ENCODE measurements at places on chromosomes 3 and 15.

- DNase-seq = no peak
Measured at GRCh38 chr15:63133786-63134185, 12.1 kb downstream of the LACTB start.

GRCh38 chr3:59191651-59192050, 141.8 kb upstream of the CFAP20DC start:
- no peak for DNase-seq

- DNase-seq = peak; percentile 13
Measured at GRCh38 chr3:39208463-39209055, 16.2 kb upstream of the XIRP1 start.

GRCh38 chr3:112409041-112409440, 76.1 kb downstream of the CD200 start:
- no peak for DNase-seq

DNA sequence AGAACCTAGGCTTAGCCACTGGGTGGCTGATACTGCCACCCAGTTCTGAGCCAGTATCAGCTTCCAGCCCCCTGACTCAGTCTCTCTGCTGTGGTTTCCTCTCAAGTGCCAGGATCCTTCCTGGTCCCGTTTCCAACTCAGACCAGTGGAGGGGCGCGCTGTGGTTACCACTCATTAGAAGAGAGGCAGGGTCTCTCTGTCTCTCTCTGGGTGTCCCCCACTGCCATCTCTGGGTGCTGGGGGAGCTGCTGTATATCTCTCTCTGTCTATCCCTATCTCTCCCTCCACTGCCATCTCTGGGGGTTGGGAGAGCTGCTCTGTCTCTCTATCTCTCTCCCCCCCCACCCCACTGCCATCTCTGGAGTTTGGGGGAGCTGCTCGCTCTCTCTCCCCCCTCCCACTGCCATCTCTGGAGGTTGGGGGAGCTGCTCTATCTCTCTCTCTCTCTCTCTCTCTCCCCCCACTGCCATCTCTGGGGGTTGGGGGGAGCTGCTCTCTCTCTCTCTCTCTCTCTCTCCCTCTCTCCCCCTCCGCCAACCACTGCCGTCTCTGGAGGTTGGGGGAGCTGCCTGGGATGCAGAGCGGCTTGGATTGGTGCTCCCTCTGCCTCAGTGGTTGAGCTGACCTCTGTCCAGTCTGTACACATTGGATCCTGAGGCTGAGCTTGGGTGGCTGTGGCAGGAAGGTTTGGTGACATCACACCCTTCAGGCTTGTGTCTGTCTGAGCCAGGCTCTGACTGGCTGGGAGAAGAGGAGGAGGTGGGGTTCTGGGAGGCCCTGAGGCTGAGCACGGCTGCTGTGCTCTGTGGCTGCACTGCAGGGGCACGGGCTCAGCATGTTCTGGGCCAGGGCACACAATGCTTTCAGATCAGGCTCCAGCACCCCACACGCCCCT, 98.9 kb downstream of the APBA2 start:
- no peak for DNase-seq

DNA sequence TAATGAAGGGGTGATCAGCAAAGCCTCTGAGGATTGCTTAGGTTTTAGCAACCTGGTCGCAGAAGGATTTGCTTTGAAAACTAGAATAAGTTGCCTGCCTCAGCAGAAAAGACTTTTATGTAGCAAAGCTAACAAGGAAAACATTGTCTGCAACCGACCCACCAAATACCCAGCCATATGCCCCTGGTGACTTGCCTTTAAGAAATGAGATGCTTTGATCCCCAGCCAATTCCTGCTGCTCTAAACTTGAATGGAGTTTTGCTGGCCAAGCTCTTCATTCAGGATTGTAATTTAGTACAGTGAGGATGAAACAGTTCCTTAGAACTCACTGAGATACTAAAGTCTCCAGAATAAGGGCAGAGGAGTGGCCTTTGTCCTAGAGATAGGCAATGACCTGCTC, 139.8 kb upstream of the PROK2 start:
- DNase-seq = no peak

- no peak for DNase-seq
Measured at GRCh38 chr3:142240708-142241107, 15.3 kb upstream of the GK5 start.

DNA sequence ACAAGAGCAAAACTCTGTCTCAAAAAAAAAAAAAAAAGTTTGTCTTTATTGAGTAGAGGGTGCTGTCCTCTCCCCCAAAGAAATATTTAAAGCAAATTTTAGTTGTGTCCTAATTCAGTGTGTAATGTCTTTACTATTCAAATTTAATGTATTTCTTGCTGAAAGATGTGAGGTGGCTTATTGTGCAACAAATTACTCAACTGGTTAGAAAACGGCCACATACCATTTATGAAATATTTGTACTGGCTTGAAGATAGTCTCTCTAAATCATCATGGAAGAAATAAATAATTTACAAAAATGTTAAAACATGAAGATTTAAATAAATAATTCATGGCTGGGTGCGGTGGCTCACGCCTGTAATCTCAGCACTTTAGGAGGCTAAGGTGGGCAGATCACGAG, 63.0 kb downstream of the SLTM start:
- no peak for DNase-seq

DNA sequence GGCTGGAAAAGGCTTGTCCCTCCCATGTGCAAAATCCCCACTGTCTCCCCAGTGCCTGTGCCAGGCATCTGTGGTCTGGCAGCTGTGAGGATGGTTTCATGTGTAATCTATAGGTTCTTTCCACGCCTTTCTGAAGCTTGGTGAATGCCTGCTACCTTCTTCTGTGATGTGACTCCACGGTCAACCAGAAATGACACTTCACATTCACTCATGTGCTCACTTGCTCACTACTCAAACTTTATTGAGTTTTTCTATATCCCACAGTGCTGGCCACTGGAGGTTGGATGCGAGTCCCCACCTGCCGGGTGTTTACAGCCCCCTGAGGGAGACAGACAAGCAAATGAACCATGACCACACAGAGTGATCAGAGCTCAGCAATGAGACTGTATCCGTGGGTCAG, 27.9 kb upstream of the TLE3 start:
- no peak for DNase-seq

- no peak for DNase-seq
Measured at GRCh38 chr15:67508407-67508806, 12.5 kb upstream of the C15orf61 start.

- DNase-seq = no peak
Measured at GRCh38 chr3:130792246-130792645, 45.6 kb upstream of the PIK3R4 start.

- no peak for DNase-seq
Measured at GRCh38 chr3:30302027-30302426, 304.4 kb upstream of the TGFBR2 start.

DNA sequence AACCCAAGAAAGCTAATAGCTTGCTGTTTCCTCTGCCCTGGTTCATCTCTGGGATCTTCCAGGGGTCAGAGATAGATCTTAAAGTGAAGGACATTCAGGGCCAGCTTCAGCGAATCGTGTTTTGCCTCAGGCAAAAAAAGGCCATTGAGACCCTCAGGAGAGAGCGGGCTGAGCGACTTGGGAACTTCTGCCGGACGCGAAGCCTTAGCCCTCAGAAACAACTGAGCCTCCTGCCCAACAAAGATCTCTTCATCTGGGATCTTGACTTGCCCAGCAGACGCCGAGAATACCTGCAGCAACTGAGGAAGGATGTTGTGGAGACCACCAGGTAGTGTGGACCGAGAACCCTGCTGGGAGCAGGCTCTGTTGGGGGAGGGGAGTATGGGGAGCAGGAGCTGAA, 42.5 kb downstream of the CDAN1 start:
- DNase-seq = no peak

- no peak for DNase-seq
Measured at GRCh38 chr3:172259726-172260248, 188.5 kb downstream of the GHSR start.

DNA sequence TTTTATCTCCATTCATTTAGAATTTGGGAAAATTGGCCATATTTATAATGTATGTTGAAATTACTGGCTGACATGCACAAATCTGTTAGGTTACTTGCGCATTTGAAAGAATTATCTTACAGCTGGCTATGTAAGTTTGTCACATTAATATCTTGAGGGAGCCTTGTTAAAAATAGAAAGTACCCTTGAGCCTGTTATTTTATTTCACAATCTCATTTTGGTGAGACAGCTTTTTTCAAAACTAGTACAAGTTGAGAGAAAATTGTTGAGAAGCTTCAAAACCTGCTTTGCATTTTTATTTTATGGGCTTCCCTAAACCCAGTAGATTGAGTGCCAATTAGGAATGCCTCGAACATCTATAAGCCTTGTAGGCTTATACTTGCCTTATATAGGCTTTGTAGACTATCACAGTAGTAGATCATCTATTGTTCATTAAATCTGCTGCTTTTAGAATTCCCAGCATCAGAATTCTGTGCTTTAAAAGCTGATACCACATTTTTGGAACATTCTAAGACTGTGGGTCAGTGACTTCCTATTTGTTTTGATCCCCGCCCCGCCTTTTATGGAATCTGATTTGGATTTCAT, 6.3 kb downstream of the IDH3A start:
- DNase-seq = no peak

DNA sequence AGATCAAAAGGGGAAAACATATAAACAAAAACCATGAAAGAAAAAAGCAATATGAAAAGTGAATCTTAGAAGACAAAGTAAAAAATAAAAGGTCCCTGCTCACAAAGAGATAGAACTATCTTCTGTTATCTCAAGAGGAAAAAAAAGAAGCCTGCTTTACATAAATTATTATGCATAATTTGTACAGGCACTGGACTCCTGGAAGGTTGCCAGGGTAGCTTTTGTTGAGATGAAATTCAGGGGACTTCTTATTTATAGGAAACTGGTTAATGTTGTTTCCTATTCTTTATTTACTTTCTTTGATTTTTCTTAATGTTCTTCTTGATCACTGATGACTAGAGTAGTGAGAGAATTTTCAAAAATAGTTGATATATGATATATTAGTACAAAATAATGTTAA, 66.9 kb downstream of the PPM1L start:
- no peak for DNase-seq

DNA sequence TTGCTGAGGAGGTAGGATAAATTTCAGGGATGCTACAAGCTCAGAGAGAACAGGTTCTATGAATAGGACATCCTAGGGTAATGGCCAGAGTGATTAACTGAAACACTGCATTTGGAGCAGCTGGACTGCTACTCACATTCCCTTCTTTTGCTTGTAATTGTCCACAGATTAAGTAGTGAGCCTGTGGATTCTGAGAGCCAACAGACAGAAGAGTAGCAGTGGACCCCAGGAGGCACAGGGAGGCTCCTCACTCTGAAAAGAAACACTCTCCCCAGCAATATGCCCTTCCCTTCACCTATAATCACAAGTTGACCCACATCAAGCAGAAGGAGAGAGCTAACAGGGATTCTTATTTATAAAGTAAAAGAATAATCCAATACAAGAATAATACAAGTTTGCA, 10.6 kb upstream of the RFX7 start:
- DNase-seq = no peak

DNA sequence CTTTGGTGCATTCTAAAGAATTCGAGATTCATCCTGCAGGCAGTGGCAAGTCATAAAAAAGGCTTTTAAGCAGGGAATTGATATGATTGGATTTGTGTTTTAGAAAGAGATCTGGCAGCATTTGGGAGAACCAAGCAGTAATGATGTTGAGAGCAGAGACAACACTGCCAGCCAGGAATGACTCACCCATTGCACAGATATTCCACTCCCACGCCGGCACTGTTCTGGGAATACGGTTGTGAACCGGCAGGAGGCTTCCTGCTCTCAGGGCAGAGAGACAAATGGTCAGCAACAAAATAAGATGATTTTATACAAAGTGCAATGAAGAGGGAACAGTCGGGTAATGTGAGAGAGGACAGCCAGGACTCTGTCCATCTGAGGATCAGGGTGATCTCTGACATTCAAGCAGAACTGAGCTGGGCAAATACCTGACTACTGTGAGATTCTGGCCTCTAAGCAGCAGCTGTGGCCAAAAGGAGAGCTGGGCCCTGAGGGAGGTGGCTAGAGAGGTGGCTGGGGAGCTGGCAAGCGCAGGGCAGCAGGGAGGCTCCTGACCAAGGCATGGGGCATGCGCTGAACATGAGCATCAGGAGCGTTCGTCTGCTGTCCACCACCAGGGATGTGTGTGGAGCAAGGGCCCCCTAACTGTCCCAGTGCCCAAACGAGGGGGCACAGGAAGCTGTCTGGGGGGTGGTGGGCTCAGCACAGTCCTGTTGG, 56.1 kb upstream of the PLXNA1 start:
- no peak for DNase-seq

GRCh38 chr3:123341871-123342630, 106.8 kb downstream of the ADCY5 start:
- DNase-seq = no peak

DNA sequence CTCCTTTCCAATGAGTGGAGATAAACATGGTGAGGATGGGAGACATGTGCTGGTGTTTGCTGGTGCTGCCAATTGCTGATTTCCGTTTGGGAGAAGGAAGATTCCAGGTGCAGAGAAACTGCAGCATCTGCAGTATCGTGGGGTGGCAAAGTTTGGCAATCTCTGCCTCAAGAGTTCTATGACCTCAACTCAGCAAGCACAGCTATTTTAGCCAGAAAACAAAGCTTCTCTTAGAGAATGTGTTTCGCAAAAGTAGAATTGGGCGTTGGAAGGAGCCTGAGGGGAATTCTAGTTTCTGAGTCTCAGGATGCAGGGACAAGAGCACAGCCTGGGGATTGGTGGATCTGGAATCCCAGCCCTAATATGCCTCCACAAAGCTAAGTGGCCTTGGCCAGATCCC, 18.2 kb upstream of the SHC4 start:
- DNase-seq = no peak

GRCh38 chr3:66603151-66603611, 102.4 kb upstream of the LRIG1 start:
- no peak for DNase-seq

GRCh38 chr3:32202496-32202895, 36.0 kb upstream of the CMTM8 start:
- no peak for DNase-seq

- DNase-seq = no peak
Measured at GRCh38 chr3:138389144-138389601, 40.8 kb downstream of the MRAS start.

DNA sequence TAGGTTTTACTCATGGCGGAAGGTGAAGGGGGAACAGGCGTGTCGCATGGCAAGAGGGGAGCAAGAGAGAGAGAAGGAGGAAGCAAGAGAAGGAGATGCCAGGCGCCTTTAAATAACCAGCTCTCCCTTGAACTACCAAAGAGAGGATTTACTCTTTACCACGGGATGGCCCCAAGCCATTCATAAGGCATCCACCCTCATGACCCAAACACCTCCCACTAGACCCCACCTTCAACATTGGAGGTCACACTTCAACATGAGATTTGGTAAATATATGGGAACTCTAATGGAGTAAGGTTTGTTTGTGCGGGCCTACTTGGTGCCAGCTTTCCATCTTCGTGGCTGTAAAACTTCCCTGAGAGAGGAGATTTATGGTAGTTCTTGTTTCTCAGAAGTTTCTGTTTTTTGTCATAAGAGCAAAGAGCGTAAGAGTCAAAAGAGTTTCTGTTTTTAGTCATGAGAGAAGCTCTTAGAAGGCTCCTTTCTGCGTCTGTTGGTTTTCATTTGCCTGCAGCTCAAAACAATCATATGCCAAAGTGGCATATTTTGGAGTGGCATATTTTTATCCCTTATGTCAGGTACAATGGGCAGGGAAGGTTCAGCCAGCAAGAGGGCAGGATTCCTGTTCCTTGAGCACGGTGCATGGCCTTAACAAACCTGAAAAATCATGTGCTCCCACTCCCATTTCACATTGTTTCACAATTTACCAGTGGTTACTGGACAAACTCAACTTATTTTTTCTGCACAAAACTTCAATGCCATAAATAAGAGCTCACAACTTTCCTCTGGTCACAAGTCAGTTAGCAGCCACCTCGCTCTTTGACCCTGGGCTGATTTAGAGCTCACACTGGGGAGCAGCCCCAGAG, 12.5 kb downstream of the PML start:
- DNase-seq = no peak

All from NCI-H345 (cell line).